ENCODE measurements at places on chromosomes 12 and 14.

DNA sequence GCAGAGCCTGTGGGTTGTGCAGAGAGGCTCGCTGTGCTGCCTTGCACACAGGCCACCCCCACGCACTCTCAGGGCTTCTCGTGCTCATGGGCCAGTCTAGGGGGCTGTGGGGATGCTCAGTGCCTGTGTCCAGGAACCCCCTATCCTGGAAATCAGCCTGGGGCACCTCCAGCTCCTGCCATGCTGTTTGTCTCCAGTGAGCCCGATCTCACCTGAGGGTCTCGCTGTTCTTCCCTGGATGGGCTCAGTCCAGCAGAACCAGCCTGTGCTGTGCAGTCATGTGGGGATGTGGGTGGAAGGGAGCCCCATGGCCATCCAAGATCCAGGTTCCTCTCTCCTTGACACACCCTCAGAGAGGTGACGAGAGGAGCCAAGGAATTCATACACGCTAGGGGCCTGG lies 26.7 kb downstream of the SERPINA1 start:
- no peak for DNase-seq

GRCh38 chr12:86193931-86194330 lies 62.3 kb downstream of the MGAT4C start:
- no peak for DNase-seq

DNA sequence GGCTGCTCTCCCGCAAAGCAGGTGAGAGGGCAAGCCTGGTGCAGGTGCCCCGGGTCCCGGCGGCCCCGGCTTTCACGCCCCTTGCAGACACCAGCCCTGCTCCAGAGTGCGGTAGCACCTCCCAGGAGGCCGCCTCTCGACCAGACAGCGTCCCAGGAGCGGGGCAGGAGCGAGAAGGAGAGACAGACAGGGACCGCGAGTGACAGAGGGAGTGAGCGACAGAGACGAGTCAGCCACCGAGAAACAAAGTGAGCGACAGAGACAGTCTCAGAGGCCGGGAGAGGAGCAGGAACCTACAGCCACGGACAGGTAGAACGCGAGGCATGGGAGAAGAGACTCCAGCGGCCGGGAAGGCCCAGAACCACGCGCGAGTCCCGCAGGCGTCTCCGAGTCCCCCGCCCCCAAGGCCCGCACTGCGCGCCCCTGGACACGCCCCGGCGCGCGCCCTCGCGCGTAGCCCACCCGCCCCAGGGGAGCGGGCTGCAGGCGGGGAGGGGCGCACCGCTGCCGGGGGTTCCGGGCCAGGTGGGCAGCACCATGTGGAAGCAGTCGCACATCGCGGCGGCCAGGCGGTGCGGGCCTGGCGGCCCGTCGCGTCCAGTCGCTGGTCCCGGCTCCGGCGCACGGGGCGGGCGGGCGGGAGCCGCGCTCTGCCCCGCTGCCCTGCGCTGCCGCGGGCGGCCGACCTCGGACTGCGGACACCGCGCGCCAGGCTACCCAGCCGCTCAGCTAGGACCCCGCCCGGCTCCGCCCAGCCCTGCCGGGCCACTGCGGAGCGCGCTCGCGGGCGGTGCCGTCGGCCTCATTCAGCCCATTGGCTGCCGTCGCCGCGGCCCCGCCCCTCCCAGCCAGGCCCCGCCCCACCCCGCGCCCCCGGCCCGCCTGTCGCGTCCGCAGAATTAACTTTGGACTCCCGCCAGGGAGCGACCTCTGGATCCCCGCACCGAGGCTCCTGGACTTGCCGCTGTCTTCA lies at the start of gene AHNAK2:
Gene AHNAK2, minus strand, starts transcription at position 694 of the 973 bp plus-strand sequence. Its CDS starts 137 bp downstream, at position 557.
- no peak for DNase-seq

DNA sequence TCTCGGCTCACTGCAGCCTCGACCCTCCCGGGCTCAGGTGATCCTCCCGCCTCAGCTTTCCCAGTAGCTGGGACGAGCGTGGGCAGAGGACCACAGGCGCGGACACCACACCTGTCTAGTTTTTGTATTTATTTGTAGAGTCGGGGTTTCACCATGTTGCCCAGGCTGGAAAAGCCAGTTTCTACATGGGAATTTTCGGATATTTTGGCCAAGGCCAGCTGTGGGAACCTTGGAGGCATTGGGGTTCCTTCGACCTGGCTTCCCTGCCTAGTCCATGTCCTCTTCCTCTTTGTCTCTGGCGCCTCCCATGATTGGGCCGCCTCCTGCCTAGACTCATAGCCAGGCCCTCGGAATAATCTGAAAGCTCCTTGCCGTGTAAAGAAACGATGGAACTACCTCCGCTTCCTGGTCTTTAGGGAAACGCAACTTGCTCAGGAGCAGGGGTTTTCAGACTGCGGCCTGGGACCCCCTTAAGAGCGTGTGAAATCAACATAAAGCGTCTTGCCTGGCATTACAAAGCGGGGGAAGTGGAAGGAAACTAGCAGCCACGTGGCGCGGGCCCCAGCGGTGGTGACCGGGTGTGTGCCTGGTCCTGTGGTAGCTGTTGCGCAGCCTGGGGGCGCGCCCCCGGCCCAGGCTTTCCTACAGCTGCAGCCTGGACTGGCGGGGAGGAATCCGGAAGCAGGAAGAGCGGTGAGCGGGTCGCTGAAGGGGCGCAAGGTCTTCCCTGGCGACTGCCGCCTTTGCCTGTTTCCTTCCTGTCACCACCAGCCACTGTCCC lies 1.4 kb upstream of the HSP90AA1 start:
- no peak for DNase-seq

- no peak for DNase-seq
Measured at GRCh38 chr14:31263485-31264133, 56.0 kb upstream of the HECTD1 start.

DNA sequence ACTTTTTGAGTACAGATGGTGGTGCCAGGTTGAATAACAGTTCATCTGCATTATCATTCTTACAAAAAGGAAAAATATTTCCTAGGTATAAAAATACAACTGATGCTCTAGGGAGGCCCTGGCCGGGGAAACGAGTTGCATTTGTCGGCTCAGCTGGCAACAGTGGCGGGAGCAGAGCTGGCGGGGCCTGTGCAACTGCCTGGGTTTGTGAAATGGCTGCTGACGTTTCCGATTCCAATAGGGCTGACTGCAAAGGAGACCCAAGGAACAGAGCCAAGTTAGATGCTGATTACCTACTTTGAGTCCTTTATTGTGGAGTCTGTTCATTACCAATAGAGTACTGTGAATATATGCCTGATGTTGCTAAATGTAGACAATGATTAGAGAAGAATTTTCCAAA lies 25.8 kb upstream of the PHLDA1 start:
- no peak for DNase-seq

- DNase-seq = no peak
Measured at GRCh38 chr12:44428825-44429224, 447.3 kb downstream of the NELL2 start.

DNA sequence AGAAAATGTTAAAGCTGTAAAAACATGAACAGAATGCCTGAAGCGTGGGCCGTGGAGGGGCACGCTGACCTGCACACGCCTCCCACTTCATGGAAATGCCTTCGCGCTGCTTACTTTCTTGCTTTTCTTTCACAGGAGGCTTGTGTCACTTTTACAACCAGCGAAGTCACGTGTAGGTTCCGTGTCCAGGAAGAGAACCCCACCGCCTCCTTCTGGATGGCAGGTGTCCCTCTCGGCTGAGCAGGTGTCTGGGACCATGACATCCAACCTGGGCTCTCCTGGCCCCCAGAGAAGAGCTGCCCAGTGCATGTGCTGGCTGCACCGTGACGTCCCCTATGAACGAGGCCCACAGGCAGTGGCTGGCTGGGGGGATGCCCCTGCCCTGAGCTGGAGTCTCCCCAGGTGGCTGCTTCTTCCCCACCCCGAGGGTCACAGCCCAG lies 345.0 kb upstream of the SFSWAP start:
- no peak for DNase-seq

DNA sequence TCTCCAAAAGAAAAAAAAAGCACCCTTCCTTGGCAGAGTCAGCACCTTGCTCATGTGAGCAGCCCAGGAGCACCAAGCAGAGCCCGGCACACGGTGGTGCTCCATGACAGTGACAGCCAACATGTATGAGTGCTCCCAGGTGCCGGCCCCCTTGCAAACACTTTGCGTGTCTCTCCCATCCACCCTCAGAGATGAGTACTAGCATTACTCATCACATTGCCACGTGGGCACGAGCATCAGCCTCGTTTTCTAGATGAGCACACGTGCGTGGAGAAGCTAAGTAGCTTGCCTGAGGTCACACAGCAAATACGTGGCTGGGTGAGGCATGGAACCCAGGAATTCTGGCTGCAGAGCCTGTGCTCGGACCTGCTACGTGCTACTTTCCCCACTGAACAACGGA lies 177.9 kb upstream of the PRMT8 start:
- no peak for DNase-seq
